PC-3 (cell line): ENCODE measurements at places on chromosomes 16 and 17. TPM values are rescaled to one million over a fixed set of nuclear protein-coding genes. Genes with fewer than 3 reads are reported as not detected.

DNA sequence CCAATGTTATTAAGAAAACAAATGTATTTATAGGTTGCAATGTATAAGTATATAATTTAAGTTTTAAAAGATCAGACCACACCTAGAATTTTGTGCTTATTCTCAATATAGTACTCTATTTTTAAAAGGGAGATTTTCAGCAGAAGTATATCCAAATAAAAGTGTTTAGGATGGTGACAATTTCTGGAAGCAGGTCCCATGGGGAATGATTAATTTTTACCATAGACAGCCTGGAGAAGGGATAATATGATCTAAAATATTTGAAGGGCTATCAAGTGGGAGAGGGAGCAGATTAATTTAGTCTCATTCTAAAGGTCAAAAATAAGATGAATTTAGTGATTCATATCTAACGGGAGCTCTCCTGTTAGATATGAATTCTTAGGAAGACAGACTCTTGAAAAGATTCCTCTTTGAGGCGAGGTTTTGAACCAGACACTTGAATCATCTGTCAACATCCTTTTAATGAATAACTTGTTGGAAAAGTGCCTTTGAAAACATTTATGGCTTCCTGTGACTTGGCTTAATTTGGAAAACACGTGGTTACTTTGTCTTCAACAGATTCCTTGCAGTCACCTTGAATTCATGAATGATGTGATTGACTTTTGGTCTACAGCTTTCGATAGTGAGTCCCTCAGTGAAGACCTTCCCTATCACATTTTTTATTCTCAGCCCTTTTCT is 29.3 kb upstream of the SMIM36 start:
- H3K4me3 ChIP-seq = no peak overlapping the region
- peaks cover 8% of the 10 kb centered on the region; the same call in 1 of the 2 replicates for H3K27me3 ChIP-seq
- no peak overlapping the region for H3K27ac ChIP-seq
- H3K36me3 ChIP-seq = no peaks in the 10 kb centered on the region
- peak; percentile 89 for DNase-seq

- H3K4me1 ChIP-seq = no peaks in the 10 kb centered on the region
- DNase-seq = no peak
- no peak overlapping the region for H3K4me3 ChIP-seq
- no peak overlapping the region for H3K27ac ChIP-seq
- H3K36me3 ChIP-seq = no peaks in the 10 kb centered on the region; the same call in 1 of the 2 replicates
Observed at GRCh38 chr17:80944326-80944725, 47.3 kb upstream of the CHMP6 start.

The KRT25 gene
- total RNA-seq = not detected in 2 replicates

The GAST gene
- total RNA-seq = not detected in 2 replicates

GRCh38 chr17:37358098-37358829 is 17.5 kb upstream of the C17orf78 start:
- H3K36me3 ChIP-seq = no peaks in the 10 kb centered on the region
- H3K27ac ChIP-seq = peak overlapping the region; percentile 77
- peak overlapping the region; percentile 85 for H3K4me3 ChIP-seq
- peak; percentile 42 for DNase-seq
- no peaks in the 10 kb centered on the region for H3K27me3 ChIP-seq
- peaks cover 32% of the 10 kb centered on the region for H3K4me1 ChIP-seq

GRCh38 chr17:40018211-40019121 is 3.2 kb downstream of the CSF3 start:
- peaks cover 4% of the 10 kb centered on the region; the same call in 1 of the 2 replicates for H3K36me3 ChIP-seq
- no peak for DNase-seq
- H3K27ac ChIP-seq = no peak overlapping the region

- H3K36me3 ChIP-seq = no peaks in the 10 kb centered on the region
- H3K4me3 ChIP-seq = no peak overlapping the region
- H3K4me1 ChIP-seq = peaks cover 12% of the 10 kb centered on the region
- no peak overlapping the region for H3K27ac ChIP-seq
- no peaks in the 10 kb centered on the region for H3K27me3 ChIP-seq
Observed at GRCh38 chr17:42525221-42525620, 10.8 kb upstream of the NAGLU start.

The TEDC2 gene
- 35.5 and 44.9 TPM in 2 replicates for total RNA-seq

DNA sequence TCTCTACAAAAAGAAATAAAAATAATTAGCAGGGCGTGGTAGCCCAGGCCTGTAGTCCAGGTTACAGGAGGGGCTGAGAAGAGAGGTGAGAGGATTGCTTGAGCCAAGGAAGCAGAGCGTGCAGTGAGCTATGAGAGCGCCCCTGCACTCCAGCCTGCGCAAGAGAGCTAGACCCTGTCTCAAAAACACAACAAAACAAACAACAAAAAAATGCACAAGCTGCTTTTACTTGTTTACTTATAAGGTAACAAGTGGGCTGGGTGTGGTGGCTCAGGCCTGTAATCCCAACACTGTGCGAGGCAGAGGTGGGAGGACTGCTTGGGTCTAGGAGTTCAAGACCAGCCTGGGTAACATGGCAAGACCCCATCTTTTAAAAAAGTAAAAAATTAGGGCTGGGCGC is 1.7 kb downstream of the CYTH1 start:
- H3K4me1 ChIP-seq = peaks cover 14% of the 10 kb centered on the region
- no peak overlapping the region for H3K4me3 ChIP-seq
- no peak overlapping the region for H3K27ac ChIP-seq

The GLP2R gene
- 0.06 and 0.22 TPM in 2 replicates for total RNA-seq

The MFAP4 gene
- not detected in 2 replicates for total RNA-seq

- no peaks in the 10 kb centered on the region; the same call in none of the 2 replicates for H3K36me3 ChIP-seq
- no peaks in the 10 kb centered on the region for H3K27me3 ChIP-seq
- H3K4me3 ChIP-seq = no peak overlapping the region
Observed at GRCh38 chr17:4293572-4293971, 29.8 kb upstream of the ANKFY1 start.

GRCh38 chr16:353404-354290 is 1.1 kb upstream of the AXIN1 start:
- H3K4me1 ChIP-seq = peaks cover 5% of the 10 kb centered on the region; the same call in 1 of the 2 replicates
- H3K27me3 ChIP-seq = no peaks in the 10 kb centered on the region
- H3K27ac ChIP-seq = no peak overlapping the region
- no peak for DNase-seq
- peak overlapping the region; percentile 61 for H3K4me3 ChIP-seq

- H3K36me3 ChIP-seq = no peaks in the 10 kb centered on the region
- no peak overlapping the region for H3K27ac ChIP-seq
- DNase-seq = no peak
- no peak overlapping the region for H3K4me3 ChIP-seq
- no peaks in the 10 kb centered on the region for H3K27me3 ChIP-seq
Observed at GRCh38 chr16:57478396-57479204, 7.7 kb downstream of the DOK4 start.

- no peaks in the 10 kb centered on the region for H3K27me3 ChIP-seq
- H3K4me1 ChIP-seq = peaks cover 21% of the 10 kb centered on the region
- H3K4me3 ChIP-seq = peak overlapping the region; percentile 8; the same call in 1 of the 2 replicates
Observed at GRCh38 chr17:17435323-17435722, 41.5 kb upstream of the MED9 start.

GRCh38 chr17:11736613-11737312 is 138.5 kb downstream of the DNAH9 start:
- H3K4me3 ChIP-seq = no peak overlapping the region
- H3K4me1 ChIP-seq = no peaks in the 10 kb centered on the region
- H3K36me3 ChIP-seq = no peaks in the 10 kb centered on the region
- H3K27ac ChIP-seq = no peak overlapping the region

The CDRT15 gene
- total RNA-seq = not detected in 2 replicates

DNA sequence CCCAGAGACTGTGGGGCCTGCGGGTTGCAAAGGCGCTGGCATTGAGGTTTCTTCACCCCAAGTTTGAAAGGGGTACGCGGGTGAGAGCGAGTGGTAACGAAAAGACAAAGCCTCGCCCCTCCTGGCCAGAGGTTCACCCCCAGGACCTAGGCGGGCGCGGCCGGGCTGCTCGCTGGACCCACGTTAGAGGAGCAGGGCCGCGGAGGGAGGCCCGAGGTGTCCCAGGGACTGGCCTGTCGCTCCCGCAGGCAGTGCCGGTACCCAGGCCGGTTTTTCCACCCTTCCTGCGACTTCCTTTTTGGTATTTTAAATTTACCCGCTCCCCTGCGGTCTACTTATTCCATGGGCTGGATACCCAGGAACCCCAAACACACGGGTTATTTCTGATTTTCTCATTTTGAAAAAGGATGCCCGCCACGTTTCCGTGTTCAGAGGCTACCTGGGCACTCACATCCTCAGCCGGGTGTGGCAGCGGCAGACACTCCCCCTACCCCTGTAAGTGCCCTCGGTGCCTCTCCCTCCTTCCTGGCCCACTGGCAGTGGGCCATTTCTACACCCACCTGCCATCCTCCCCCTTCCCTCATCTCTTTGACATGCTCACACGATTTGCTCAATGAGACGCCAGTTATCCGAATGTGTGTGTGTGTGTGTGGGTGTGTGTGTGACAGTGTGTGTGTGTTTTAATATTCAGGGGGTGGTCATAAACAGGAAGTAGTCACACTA is 1.6 kb upstream of the FOXL1 start:
- peak overlapping the region; percentile 86 for H3K27ac ChIP-seq
- no peaks in the 10 kb centered on the region for H3K27me3 ChIP-seq
- DNase-seq = peak; percentile 57
- peak overlapping the region; percentile 74 for H3K4me3 ChIP-seq

The PABPN1L gene
- not detected in 2 replicates for total RNA-seq
